ENCODE measurements at places on chromosomes 6 and 20. TPM values are rescaled to one million over a fixed set of nuclear protein-coding genes. Genes with fewer than 3 reads are reported as not detected.

- DNase-seq = no peak
Measured at GRCh38 chr6:136969433-136969832, 47.3 kb downstream of the SLC35D3 start.

Gene POM121L2
- not detected for total RNA-seq

- DNase-seq = no peak
Measured at GRCh38 chr20:14916360-14916920, 579.0 kb upstream of the FLRT3 start.

- DNase-seq = no peak
Measured at GRCh38 chr6:33294086-33294823, 4.5 kb downstream of the RGL2 start.

Gene ACTL10
- total RNA-seq = not detected

Gene STX11
- total RNA-seq = 0.83 TPM

GRCh38 chr6:125899726-125900182 lies 56.8 kb upstream of the HINT3 start:
- DNase-seq = no peak

GRCh38 chr6:56246541-56246880 lies 869 bp downstream of the COL21A1 start:
- DNase-seq = no peak

Gene RNF8
- 20.9 TPM for total RNA-seq

Gene ENTPD6
- 22.6 TPM for total RNA-seq

DNA sequence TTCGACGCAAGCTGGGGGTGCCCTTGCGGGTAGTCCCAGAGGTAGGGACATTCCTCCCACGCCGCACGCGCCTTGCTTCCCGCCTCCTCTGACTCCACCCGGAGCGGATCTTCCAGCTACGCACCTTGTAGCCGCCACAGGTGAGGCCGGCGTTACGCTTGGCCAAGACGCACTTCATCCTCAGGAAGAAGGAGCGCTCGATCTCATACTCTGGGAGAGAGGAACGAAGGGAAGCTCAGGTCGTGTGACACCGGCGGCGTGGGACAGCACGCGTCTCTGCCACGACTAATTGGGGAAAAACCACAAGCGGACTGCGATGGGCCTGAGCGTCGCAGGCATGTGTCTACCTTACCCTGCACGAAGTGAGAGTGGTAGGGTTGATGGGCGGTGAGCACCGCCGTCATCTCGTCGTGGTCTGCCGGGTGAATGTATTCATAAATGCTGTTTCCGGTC lies 15.5 kb downstream of the SIM1 start:
- no peak for DNase-seq

Gene THBS2
- total RNA-seq = 95.6 TPM

GRCh38 chr6:17971128-17972073 lies 16.0 kb downstream of the KIF13A start:
- DNase-seq = peak; percentile 51

Gene SIRPA
- total RNA-seq = 34.6 TPM

DNA sequence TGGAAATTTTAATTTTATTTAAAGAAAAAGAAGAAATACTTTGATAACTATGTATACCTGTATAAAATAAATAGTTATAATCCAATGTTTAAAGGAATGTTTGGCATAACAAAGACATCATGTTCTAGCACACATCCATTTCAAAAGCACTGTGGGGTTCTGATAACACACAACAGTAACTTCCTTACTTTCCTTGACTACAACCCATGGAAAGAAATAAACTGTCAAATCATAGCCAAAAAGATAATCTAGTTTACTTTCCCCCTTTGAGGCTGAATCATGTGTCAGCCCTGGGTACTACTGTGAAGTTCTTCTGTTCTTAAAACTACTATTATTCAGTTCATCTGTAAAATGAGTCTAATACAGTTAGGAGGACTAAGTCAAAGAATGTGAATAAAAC lies 61.4 kb upstream of the PKIB start:
- no peak for DNase-seq

GRCh38 chr6:37491830-37492208 lies 7.9 kb downstream of the CCDC167 start:
- DNase-seq = no peak

DNA sequence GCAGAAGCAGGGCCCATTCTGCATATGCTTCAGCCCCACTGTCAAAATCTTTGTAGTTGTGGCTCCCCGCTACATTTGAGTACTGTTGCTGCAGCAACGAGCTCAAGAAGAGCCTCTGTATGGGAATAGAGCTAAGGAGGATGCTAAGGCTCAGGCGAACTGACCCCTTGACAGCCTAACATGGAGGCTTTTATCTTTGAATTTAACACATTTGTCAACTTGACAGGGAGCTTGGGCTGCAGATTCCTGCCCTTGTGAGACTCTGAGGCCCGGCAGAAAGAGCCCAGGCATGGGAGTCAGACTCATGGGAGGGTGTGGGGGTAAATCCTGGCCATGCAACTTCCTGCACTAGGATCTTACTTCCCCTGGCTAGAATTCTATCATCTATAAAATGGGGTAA lies 278.7 kb upstream of the CITED2 start:
- no peak for DNase-seq

- DNase-seq = no peak
Measured at GRCh38 chr6:151577257-151577656, 83.4 kb downstream of the CCDC170 start.

DNA sequence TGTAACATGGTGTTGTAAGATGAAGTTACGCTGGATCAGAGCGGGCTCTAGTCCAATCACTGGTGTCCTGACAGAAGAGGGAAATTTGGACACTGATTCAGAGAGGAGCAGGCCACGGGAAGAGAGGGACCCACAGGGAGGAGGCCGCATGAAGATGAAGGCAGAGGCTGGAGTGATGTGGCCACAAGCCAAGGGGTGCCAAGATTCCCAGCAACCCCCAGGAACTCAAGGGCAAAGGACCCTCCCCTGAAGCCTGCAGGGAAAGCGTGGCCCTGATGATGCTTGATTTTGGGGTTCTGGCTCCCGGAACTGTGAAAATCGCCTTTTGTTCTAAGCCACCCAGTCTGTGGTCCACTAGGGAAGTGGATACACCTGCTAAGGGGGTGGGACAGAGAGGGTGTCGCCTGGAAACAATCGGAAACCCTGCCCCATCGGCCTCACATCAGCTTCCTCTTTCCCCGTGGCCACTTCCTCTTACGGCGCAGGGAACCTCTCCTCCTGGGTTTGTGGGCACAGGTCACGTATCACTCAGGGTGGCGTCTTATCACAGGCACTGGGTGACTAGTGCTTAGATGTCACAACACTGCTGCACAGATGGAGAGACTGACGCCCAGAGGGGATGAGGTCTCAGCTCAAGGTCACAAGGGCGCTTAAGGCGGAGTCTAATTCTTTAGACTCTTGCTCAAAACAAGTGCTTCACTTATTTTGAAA lies 58.0 kb downstream of the SULF2 start:
- DNase-seq = no peak

DNA sequence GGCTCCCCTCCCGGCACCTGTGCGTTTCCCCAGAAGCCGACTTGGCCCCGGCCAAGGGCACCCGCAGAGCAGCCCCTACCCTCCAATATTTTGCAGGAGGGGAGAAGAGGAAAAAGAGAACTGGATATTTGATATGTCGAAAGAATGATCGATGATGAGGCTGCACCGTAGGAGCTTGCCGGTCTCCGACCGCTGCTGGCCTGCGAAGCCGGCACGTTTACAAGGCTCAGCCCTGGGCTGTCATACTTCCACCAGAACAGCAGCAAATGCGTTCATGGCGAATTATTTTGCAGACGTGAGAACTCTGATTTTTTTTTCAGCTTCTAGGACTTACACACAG lies 296.7 kb downstream of the TFAP2C start:
- no peak for DNase-seq

DNA sequence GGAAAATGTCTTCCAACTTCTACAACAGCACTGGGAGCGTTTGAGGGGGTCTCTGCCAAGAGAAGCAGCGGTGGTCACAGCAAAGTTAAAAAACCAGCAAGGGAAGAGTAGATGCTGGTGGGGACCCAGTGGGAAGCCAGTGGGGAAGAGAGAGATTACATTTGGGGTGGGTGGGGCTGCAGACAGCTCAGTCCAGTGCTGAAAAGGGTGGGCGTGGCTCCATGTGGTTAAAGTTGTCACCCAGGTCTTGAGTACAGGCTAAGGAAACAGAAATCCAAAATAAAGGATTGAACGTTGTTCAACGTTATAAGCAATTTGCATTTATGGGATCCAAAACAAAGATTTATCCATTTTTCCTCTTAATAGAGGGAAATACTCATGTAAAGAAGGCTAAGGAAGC lies 106.3 kb upstream of the LY86 start:
- DNase-seq = no peak

DNA sequence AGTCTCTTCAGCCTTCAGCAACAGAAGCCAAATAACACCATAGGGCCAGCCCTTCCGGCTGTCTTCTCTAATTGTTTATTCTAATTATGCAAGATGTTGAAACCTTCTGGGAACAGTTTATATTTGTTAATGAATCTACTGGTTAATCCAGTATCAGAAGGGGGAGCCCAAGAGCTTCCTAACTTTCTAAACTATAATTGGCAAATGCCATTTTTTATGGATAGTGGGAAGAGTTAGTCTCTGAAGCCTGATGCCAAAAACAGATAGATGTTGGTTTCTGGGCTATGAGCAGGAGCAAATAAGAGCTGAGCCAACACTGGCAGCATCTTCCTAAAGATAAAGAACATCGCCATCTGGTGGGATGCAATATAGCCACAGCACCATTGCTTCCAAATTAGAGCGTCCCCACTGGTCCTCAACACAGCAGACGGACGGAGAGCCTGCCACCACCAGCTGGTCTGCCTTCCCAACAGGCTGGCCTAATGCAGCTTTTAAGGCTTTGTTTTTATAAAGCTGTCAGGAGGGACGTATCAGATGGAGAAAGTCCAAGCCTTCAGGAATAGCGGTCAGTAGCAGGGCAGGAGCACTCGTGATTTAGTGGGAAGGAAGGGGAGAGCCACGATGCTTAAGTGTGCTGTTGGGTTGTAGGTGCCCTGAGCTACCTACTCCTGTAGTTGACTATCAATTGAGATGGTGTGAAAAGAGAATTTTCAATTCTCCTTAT lies 118.8 kb downstream of the RALGAPA2 start:
- no peak for DNase-seq

GRCh38 chr20:47212606-47213207 lies 143.8 kb downstream of the ZMYND8 start:
- no peak for DNase-seq

GRCh38 chr20:48965189-48965910 lies 43.8 kb downstream of the ARFGEF2 start:
- no peak for DNase-seq

GRCh38 chr20:38667417-38667956 lies 56.8 kb upstream of the SLC32A1 start:
- DNase-seq = no peak

GRCh38 chr6:22530506-22530905 lies 38.9 kb upstream of the HDGFL1 start:
- DNase-seq = no peak

DNA sequence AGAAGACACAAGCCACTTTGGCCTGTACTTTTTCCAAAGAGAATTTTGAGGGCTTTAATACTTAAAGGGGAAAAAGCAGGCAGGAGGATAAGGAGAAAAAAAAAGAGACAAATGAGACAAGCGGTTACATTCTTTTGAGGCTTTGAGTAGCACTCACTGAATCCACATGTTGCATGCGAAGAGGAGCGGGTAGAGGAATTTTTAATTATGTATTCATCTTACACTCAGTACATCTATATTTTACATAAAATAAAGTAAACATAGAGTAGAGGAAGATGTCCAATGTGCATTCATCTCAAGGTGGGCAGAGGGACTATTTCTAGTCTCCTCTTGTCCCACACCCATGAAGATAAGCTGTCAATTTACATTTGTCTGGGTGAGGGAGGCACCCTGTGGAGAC lies 266.9 kb downstream of the CD109 start:
- no peak for DNase-seq

DNA sequence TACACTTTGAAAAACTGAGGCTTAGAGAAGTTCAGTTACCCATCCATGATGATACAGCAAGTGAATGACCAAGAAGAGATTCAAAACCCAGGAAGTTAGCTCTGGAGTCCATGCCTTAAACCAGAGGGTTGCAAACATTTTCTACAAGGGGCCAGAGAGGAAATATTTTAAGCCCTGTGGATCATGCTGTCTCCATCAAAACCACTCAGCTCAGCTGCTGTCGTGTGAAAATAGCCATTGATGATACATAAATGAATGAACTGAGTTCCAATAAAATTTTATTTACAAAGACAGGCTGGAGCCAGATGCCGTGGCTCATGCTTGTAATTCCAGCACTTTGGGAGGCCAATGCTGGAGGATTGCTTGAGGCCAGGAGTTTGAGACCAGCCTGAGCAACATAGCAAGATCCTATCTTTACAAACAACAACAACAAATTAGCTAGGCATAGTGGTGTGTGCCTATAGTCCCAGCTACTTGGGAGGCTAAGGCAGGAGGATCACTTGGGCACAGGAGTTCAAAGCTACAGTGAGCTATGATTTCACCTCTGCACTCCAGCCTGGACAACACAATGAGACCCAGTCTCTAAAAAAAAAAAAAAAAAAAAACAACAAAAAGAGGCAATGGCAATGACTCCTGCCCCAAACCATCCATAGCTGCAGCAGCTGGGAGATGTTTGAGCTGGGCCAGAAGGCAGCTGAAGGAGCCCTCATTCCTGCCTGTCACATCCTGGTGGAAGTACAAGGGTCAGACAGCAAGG lies 44.1 kb upstream of the RIN2 start:
- DNase-seq = no peak

GRCh38 chr6:35727935-35728682 lies 8.7 kb upstream of the ARMC12 start:
- peak; percentile 95 for DNase-seq

Gene ARMC2
- not detected for total RNA-seq

DNA sequence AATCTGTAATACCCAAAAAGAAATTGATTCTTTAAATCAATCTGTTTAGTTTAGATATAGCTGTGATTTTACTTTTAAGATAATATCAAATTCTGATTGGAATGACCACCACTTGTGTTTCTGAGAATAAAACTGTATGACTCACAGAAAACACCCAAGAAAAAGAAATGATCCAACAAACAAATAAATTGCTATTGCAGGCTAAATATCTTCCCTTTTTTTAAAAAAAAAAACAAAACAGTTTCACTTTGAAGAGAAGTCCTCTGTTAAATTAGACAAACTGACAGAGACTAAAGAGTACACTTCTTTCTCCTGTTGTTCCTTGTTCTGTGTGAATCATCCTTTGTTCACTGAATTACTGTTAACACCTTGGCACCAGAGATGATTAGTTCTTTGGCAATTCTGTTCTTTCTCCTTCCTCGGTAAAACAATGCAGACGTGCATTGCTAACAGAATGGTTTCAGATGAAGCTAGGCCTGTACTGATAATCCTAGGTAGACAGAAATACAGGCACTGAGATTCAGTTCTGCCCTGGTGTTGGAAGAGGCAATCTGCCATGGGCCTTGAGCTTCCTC lies 895.2 kb upstream of the CITED2 start:
- DNase-seq = no peak

GRCh38 chr6:81820980-81821379 lies 68.5 kb upstream of the TENT5A start:
- no peak for DNase-seq

Gene CUTA
- 10.8 TPM for total RNA-seq
